NCI-H446 (cell line): ENCODE measurements at places on chromosomes 5 and 9.
A peak's percentile ranks its signal among the peaks of the same experiment; 100 is the strongest.

DNA sequence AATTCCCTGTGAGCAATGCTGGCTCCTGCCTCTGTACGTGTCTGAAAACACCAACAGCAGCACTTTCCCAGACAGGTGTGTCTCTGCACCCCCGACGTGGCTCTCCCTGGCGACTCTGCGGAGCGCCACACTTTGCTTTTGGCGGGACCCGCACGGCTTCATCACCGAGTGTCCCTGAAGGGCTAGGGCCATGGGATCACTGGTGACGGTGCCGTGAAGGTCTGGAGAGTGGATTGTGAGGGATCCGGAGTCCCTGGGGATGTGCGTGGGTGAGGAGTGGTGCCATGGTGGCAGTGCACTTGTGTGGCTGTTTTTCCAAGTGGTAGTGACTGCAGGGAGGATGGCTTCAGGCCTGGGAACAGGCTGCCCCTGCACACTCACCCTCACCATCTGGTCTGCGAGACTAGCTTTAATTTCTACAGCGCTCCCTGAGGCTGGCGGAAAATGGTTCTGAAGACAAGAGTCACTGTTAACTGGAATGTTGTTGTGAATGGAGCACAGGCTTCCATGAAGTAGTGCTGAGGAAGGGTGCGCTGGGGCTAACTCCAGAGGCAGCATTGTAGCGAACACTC lies 3.2 kb downstream of the NKD2 start:
- DNase-seq, result no peak

- peak; percentile 54 for DNase-seq
Observed at GRCh38 chr5:73515232-73515631, 17.0 kb downstream of the BTF3 start.

DNA sequence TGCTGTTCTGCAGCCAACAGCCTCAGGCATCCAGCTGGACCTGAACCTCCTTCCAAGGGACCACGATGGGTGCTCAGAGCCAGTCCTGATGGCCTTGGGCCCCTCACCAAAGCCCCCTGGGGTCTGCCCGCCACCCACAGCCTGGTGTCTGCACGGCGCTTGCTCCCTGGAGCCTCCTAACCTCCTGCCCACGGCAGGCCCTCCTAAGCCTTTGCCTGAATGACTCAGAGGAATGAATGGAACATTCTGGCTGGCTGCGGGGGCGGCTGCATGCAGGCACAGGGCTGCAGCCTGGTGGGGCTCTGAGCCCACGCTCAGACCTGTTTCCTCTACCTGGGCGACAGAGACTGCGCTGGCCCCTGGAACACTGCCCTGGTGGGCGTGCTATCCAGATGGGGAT lies 6.9 kb downstream of the SOHLH1 start:
- no peak for DNase-seq

DNA sequence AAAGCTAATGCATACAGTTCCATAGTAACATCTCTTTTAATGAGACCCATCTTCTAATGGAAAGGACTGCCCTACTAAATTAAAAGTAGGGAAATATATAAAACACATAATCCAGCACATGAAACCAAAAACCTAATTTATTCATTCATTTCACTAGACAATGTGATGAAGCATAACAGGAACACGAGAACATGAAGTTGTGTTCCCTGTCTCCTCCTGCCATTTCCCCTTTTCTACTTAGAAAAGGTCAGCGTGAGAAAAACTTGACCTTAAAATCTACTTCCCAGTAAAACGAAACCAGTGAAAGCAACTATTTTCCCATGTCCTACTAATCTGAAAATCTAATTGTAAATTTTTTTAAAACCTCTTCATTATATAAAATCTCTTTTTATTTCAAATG lies 847.5 kb downstream of the TLE1 start:
- no peak for DNase-seq

DNA sequence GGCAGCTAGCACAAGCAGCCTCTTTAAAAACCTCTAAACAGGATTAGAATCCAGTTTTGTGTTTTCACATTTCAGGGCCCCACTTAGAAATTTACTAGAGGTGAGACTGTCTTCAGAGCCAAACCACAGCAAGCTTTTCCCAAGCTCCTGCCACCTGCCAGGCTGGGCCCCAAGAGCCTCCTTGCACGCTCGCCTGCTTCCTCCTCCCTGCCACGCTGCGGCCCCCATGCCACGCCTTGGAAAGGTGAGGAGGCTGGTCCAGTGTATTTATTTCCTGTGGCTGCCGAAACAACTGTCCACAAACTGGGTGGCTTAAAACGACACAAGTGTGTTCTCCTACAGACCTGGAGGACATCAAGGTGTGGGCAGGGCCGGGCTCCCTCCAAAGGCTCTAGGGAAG lies 43.4 kb downstream of the NKX2-5 start:
- no peak for DNase-seq

DNA sequence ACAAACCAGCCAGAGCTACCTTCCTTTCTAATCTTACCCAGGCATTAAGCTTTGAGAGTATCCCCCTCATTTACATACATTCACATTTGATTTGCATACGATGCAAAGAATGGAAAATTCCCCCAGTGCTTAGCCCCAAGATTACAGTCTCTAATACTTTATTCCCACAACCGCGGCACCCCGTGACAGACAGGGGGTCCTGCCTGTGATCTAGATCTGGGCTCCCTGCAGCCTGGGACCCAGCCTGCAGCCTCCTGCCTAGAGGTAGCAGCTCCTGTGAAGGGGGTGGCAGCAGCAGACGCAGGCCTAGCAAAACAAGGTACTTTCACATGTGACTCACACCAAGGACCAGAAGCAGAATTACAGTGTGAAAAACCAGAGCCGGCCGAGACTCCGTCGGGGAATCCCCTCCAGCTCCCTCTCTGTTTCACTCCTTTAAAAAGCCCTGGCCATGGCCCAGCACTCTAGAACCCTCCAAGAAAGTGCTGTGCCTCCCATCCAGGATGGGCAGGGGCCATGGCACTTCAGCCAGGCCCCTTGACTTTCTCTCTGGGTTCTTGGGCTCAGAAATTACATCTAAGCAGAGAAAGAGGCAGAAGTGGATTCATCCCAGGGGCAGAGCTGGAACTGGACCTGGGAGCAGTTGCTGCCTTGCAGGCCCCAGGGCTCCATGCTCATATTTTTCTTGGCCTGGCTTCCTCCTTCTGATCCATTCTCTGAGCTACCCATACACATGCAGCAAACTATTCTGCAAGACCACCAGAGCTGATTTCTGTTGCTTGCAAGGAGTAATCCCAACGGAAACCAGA lies 14.0 kb upstream of the TCF7 start:
- no peak for DNase-seq

GRCh38 chr9:119283078-119283794 lies 86.0 kb downstream of the BRINP1 start:
- peak; percentile 22 for DNase-seq

GRCh38 chr5:157858527-157859226 lies at the start of gene CLINT1:
Gene CLINT1 (minus strand): TSS chr5:157859145. CDS start chr5:157858970, 175 bp downstream.
- peak; percentile 63 for DNase-seq
